ENCODE measurements at places on chromosomes 5 and 9.

GRCh38 chr9:85521371-85522197 lies 220.2 kb downstream of the AGTPBP1 start:
- DNase-seq, result no peak

DNA sequence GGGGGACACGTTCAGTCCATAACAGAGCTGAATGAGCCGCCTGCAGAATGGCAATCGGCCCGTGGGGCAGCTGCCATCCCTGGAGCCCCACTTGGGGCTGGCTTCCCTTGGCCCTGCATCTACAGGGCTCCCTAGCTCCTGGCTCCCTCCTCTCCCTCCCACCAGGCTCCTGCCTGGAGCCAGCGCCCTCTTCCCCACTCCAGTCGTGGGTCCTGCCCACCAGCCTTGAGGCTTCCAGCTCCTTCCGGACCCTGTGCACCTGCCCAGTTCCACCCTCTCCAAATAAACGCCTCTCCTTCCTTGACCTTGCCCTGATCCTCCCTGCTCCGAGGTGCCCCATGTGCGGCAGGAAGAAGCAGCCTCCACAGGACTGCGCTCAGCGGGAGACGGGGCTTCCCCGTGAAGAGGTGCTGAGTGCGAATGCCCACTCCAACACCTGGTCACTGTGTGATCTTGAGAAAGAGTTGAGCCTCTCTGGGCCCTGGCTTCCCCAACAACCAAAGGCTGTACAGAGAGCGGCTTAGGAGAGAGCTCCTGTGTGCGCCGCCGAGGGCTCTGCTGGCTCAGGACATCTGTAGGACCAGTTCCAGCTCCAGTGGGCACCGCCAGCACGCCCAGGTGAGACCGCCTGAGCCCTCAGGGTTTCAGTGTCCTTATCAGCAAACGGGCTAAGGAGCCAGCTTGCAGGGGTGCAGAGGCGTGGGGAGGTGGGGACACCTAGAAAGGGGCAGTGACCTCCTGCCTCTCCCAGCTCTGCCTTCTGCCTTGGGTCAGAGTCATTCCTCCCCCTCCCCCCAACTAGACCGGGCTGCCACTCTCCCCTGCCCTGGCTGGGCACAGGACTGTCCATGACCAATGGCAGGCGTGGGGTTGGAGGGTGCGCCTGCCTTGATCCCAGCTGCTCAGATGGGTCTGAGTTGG lies 12.1 kb downstream of the C9orf50 start:
- DNase-seq, result no peak

DNA sequence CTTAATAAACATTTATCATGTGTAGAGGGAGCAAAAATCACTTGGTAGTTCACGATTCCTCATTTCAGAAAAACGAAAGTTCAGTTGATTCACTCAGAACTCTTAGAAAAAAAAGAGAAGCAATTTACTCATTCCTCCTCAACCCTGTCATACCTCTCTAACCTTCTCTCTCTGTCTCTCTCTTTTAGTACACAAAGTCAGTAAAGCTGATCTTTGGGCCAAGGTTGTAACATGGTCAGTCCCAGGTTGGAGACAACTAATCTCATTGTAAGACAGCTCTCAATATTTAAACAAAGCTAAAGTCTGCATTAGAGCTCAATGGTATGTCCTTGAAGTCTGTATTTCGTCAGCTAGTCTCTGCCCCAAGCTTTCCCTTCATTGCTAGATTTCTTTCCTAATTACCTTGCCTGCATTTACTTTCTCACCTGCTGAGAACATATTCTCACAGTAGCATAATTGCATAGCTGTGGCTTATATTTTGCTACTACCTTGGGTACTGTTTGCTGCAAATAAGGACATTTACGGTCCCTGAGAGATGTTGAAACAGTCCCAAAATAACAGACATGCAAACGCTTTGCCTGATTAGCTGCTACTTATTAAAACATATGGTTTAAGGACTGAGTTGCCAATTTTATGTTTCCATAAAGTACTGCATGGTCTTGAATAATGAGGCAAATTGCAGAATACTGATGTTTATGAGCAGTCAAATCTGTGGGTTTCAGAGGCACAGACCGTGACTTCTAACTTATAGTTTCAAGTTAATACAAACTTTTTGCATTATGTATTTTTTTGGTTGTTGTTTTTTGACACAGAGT lies 138.3 kb downstream of the GPBP1 start:
- no peak for DNase-seq

- DNase-seq, result peak; percentile 53
These were observed 296.6 kb upstream of the RASA1 start for GRCh38 chr5:86971034-86971571.

DNA sequence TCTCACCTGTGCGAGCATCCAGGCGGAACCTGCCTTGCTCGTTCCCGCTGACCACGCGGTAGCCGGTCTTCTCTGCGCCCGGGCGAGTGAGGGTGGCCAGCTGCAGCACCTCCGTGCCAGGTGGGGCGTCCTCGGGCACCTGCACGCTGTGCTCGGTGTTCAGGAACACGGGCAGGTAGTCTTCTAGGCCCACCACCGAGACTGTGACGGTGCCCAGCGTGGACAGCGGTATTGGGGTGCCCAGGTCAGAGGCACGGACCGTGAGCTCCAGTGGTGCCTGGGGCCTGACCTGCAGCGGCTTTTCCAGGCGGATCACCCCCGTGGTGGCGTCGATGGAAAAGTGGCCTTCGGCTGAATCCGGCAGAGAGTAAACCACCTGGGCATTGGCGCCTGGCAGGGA lies 59.5 kb downstream of the FAT2 start:
- no peak for DNase-seq

- DNase-seq, result no peak
These were observed 197.7 kb downstream of the PLK2 start for GRCh38 chr5:58262226-58262625.

GRCh38 chr5:167902298-167902697 lies 389.1 kb upstream of the WWC1 start:
- DNase-seq, result no peak

- DNase-seq, result no peak
These were observed 446.6 kb upstream of the GRIA1 start for GRCh38 chr5:153043886-153044285.

GRCh38 chr9:93968451-93969327 lies 13.5 kb upstream of the BARX1 start:
- peak; percentile 63 for DNase-seq

DNA sequence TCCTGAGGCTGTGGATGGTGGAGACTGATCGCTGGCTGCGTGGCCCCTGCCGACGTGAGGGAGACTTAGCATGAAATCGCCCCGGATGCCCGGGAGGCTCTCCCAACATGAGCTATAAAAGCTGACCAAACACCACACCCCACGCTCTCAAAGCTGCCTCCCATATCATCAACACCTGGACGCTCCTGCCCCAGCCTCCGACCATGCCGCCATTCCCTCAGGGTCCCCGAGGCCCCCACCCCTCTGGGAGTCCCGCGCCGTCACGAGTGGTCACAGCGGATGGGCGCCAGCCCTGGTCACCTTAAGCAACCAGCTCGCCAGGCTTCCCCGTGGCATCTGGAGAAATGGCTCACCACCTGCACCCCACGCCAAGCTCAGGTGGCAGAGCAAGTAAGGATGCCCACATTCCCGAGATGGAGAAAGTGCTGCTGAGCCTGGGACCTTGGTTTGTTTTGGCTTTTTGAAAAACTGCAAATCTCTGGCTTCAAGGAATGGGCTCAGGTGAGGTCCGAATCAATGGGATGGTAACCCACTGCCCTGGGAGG lies 196.0 kb downstream of the MED10 start:
- no peak for DNase-seq

DNA sequence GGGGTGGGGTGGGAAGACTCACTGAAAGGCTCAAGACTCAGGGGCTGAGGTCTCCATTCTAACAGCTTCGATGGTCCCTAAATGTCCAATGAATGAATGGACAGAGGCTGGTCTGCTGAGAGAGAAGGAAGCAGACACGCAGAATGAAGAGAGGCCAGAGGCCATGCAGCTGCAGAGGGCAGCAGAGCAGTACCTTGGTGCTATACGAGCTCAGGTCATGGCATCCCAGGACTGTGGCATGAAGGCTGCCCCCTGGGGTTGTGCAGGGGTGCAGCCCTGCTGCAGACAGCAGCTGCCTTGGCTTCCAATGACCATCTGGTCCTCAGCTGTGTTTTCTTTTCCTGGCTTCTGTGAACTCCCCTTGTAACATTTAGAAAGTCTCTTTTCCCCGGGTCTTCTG lies 15.2 kb upstream of the CORO2A start:
- DNase-seq, result peak; percentile 50

DNA sequence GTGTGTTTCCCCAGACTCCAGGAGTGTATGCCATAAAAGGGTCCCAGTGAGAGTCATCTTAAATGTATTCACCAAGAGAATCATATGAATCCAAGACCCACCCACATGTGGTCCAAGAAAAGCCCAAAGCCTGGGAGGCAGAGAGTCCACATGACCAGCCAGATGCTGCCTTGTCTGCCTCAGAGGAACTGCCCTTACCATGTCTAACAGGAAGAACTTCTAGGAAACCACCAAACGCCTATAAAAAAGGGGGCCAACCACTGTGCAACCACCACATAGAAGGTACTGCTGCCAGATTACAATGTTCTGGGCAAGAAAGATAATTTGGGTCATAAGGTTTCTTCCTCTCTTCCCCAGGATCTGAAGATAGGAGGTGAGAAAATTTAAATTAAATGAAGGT lies 129.8 kb upstream of the SLC24A2 start:
- no peak for DNase-seq

DNA sequence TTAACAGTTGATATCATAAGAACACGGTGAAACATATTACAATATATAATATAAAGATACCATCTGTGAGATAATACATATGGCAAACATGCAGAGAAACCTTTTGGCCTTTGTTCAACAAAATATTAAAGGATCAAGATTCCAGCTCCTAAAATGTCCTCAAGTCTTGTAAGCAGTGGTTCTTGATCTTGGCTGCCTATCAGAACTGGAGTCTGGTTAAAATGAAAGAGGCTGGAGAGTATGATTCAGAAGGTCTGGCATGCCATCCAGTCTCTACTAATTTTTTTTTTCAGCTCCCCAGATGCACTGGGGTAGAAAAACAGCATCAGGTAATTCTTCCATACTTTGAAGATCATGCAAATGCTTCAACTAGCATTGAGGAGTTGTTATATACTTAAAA lies 83.2 kb downstream of the TNC start:
- DNase-seq, result peak; percentile 80

GRCh38 chr9:15271403-15271802 lies 35.6 kb downstream of the TTC39B start:
- DNase-seq, result no peak

GRCh38 chr5:54175-54730 lies 37.7 kb upstream of the PLEKHG4B start:
- DNase-seq, result no peak

- DNase-seq, result no peak
These were observed 199.5 kb downstream of the FOXD4L6 start for GRCh38 chr9:40928803-40929487.

GRCh38 chr5:82992646-82993045 lies 84.5 kb downstream of the TMEM167A start:
- no peak for DNase-seq

GRCh38 chr9:88754886-88755285 lies 219.9 kb downstream of the NXNL2 start:
- DNase-seq, result no peak

DNA sequence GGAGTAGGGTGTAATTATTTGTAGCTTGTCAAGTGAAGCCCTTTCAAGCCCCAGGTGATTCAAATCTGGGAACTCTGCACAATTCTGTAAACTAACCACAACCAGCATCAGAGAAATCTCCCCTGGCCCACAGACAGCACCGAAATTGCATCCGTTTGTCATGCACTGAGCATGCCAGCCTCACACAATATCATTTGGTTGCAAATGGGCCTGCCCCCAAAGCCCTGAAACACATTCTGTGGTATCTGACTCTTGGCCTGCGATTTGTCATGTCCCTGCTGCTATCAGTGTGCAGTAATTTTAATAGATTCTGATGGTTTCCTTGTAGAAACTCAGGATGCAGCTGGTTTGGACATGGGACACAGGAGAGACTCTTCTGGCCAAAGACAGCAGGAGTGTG lies 35.3 kb downstream of the SNX24 start:
- no peak for DNase-seq

DNA sequence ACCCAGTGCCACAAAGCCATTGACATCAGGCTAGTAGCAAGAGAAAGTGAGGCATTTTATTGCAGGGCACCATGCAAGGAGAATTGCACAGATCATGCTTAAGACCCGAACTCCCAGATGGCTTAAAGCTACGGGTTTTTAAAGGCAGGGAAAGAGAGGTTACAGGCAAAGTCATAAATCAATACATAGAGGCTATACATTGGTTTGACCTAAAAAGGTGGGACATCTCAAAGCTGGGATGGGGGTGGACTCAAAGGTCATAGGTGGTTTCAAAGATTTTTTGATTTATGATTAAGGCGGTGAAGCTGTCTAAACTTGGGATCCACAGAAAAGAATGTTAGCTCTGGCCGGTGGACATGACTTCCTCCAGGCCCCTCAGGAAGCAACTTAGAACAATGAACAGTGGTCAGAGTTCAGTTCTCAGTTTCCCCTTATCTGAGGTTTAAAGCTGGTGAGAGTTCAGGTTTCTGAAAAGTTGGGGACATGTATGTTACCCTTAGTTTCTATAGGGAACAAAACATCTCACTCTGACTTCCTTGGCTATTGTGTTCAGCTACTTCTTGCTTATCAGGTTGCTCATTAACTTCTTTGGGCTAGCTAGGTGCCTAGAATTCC lies 6.0 kb upstream of the RBM22 start:
- DNase-seq, result no peak

DNA sequence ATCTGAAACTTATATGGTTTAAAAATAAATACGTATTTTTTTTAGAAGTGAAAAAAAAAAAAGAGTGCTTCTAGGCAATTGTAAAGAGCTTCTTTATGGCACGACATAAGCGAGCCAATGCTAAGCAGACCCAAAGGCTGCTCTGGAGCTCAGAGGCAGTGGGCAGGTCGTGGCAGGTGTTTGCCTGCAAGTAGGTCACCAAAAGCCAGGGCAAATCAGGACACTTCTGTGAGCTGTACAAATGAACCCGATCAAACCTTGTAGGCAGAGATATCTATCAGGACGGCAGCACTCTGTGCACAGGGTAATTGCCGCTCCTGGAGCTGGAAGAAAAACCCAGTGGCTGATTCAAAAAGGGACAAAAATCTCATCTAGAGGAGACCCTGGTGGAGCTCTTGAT lies 75.9 kb downstream of the IRX2 start:
- DNase-seq, result no peak

GRCh38 chr9:133715866-133716563 lies 22.1 kb downstream of the SARDH start:
- DNase-seq, result peak; percentile 60

DNA sequence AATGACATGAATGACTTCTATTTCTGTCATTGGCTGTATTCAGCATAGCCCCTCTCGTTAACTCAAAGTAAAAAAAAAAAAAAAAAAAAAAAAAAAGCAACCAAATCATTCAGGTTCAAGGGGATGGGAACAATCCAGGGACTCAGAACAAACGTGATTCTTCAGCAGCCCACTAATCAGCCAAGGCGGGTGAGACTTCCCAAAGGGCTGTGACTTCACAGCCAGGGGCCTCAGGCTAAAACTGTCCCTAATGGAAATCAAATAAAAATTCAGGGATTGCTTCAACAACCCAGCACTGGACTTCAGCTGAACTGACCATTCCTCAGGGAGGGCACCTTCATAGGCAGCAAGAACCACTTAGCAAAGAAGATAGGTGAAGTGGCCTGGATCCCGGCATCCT lies 86.2 kb upstream of the FAM169A start:
- no peak for DNase-seq

- peak; percentile 4 for DNase-seq
These were observed 358.1 kb upstream of the PIK3R1 start for GRCh38 chr5:67857502-67857901.

- no peak for DNase-seq
These were observed 365.6 kb downstream of the CDK5RAP2 start for GRCh38 chr9:120214332-120214731.

- DNase-seq, result no peak
These were observed 256.0 kb downstream of the TMEM167A start for GRCh38 chr5:82820961-82821845.
